ENCODE measurements at places on chromosomes 11 and 22.

GRCh38 chr22:28815111-28815510, 14.7 kb upstream of the XBP1 start:
- no peak for DNase-seq

DNA sequence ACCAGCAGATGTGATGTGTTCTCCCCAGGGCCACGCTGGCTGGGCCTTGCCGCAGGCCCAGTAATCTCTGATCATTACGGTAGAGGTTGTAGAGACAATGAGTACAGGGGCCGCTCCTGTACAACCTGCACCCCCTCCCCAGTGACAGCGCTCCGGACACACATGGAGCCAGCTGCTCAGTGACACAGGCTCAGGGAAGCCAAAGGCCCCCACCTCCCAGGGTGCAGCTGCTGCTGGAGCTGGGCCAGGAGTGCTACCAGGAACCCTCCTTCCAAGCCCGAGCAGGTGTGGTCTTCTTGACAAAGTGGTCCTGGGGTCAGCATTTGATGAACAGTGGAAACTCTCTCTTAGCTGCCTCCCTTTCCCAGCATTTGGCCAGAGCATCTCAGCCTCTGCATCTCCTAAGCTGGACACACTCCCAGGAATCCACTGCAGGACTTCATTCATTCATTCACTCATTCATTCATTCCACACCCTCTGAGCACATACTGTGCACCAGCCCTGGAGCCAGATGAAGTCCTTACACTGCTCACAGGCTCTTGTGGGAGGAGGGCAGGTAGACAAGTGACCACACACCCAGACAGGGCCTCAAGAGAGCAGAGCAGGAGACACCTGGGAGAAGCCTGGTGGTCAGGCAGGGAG, 49.6 kb upstream of the MPEG1 start:
- DNase-seq = no peak

DNA sequence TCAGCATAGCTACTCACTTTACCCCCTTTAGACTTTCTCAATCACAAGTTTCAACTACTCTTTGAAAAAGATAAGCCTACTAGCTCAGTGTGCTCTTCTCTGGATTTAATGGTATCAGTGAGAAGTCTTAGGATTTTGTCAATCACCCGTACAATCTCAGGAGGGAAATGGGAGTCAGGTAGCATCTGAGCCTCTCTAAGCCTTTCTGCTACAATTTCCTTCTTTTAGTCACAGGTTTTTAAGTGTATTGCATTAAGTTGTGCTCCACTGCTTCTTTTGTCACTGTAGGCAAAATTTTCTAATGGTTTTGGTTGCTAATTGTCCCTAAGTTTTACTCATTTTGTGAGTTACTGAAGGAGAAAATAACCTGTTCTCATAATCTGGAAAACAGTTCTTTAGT, 758.5 kb upstream of the CCDC90B start:
- no peak for DNase-seq

GRCh38 chr11:15157181-15157580, 42.5 kb downstream of the INSC start:
- peak; percentile 78 for DNase-seq

DNA sequence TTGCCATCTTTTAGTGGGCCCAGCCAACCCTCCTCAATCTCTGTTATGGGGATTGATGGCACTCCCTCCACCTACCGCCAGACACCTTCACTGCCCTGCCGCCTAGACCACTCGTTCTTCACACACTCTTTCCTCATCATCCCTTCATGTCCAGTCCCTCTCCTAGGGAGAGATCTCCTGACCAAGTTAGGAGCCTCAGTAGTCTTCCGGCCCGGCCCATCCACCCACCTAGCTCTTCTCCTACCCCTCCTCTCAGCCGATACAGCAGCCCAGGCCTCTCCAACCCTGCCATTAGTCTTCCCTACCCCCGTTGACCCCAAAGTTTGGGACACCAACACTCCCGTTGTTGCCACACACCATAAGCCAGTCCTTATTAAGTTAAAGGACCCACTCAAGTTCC, 11.0 kb upstream of the OR56A3 start:
- DNase-seq = no peak

- no peak for DNase-seq
These were observed 14.2 kb downstream of the MRGPRG start for GRCh38 chr11:3204141-3205015.

DNA sequence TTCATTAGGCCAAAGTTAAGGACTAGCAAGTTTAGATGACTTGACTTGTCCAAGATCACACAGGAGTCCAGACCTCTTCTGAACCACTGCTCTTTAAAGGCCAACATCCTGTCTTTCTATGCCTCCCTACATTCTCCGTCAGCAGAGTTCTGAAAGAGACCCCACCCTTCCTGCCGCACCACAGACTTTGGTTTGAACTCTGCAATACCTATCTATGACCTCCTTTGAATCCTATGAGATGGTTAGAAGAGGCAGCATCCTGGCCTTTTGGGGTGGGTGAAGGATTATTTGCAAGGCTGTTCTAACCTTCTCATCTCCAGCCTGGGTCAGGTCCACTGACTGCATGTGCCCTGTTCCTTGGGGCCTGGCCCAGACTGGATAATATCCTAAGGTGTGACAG, 4.3 kb upstream of the RRM1 start:
- no peak for DNase-seq

DNA sequence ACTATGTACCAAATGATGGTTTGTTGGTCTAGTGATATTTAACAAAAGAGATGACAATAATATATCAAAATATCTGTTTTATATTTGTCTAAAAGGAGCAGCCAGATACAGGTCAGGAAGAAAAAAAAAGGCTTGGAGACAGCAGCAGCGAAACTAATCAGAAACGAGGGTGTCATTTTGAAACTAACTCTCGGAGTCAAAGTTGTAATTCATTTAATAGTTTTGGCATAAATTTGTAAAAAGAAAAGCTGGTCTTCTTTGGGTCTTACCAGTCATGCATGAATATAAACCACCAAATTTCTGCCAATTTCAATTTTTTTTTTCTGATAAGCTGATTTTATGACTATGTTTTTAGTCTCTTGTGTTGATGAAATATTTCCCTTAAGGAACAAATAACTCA, 25.5 kb downstream of the NPAT start:
- no peak for DNase-seq

GRCh38 chr11:2576549-2576948, 123.2 kb downstream of the KCNQ1OT1 start:
- no peak for DNase-seq

DNA sequence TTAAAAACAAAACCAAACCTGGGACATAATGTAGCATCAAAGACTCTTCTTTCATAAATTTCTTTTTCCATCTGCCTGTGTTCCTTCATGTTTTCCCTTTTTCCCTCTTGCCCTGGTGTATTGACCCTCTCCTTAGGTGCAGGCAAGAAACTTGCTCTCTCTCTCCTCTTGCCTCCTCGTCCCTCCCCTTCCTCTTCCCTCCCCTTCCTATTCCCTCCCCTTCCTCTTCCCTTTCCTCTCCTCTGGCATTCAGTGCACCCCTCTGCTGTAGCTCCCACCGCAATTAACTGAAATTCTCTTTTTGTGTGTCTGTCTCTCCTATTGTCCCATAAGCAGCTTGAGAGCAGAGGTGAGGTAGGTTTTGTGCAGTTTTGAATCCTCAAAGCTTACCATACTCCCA, 49.9 kb downstream of the CSF2RB start:
- DNase-seq = no peak

- peak; percentile 1 for DNase-seq
These were observed 1.7 kb upstream of the LRRC4C start for GRCh38 chr11:41461057-41461681.

DNA sequence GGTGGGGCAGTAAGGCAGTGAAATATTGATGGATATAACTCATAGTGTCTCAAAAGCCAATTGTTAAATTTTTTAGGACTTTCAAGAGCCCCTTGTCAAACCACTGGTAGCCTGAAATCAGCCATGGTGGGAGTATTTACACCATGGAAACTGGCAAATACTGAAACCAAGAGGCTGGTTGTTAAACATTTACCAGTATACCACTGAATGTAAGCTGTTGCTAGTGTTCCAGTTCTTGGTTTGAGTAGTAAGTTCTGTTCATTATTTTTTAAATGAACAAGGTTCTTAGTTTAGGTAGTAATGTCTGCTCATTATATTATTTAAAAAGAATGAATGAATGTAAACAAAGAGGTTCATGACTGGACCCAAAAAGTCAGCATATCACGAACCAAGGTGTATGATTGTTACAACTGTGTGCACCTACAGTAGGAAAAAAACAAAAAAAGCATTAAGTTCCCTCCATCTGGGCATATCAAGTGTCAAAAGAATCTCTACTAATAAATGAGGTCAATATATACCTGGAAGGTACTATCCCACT, 4.5 kb upstream of the EIF3F start:
- DNase-seq = no peak

DNA sequence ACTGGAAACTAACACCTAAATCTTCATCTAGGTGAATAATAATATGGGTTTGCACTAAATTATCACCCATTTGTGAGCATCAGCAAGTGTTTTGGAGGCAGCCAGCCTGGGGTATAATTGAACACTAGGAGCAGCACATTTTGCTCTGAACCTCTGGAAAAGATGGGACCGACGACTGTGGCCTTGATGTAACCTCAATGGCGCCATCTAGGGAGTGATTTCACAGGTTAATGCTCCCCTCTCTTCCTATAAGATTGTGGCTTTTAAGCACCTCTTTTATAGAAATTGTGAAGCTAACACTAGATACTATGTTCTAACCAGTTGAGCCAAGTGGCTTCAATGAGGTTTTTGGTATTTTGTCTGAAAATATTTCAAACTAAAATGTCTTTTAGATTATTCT, 203.7 kb downstream of the NELL1 start:
- no peak for DNase-seq

GRCh38 chr11:78914503-78914902, 339.8 kb upstream of the NARS2 start:
- DNase-seq = no peak

DNA sequence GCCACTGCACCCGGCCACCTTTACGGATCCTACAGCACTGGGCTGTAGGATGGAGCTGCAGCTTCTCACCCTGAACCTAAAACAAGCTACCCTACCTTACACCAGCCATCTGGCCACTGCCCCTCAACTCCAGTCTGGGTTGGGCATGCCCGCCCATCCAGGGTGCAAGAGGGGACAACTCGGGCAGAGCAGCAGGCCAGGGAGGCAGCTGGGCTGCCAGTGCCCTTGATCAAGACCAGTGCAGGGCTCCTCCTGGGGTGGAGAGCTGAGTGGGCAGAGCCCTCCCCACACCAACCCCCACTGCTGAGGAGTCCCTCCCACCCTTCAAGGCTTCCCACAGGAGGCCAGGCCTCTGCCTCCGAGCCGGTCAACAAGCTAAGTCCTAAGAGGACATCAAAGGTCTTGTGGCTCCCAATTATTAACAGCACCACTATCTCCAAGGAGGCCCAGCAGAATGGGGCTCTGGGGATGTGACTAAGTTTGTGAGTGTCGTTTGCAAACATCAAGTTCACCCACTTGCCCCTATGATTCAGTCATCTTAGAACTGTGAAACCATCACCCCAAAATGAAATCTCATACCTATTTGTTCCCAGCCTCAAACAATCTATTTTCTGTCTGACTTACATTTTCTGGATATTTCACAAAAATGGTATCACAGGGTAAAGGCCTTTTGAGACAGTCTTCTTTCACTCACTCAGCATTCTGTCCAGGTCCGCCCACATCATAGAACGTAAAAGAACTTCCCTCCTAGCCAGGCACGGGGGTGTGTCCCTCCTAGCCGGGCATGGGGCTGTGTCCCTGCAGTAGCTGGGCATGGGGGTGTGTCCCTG, 11.0 kb downstream of the GATD1 start:
- DNase-seq = no peak
